ENCODE measurements at places on chromosomes 3 and 15. TPM values are rescaled to one million over a fixed set of nuclear protein-coding genes. Genes with fewer than 3 reads are reported as not detected.

DNA sequence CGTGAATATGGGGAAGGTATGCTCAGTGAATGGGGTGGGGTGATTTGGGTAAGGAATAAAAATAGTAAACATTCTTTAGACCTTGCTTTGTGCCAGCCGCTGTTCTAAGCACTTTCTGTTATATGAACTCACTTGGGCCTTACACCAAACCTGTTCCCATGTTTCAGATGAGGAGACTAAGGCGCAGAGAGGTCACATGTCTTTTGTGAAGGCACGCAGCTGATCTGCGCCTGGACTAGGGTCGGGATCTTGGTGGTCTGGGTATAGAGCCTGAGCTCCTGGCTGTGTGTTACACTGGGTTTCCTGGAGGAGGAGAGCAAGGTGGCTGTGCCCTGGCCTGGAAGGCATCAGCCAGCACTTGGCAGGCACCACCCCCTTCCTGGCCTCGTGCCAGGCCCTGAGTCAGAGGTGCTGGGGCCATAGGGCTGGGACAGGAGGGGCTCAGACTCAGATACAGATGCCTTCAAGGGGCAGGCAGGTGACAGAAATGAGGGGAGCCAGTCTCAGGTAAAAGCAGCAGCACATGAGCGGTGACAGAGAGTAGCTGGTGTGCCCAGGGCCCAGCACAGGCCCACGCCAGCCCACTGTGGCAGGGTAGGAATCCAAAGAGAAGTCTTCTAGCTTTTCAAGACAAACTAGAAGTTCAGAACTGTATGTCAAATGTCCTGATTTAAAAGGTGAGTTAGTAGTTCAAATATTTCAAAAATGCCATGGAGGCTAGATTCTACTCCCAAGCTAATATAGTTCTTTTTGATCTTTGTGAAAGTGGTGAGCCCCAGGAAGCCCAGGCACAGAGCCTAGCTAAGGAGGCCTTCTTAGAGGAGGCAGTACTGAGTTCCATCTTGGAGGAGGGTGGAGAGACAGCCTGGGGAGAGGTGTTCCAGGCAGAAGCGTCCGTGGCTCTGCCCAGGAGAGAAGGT, 83.1 kb downstream of the DNAJB8 start:
- DNase-seq: no peak

DNA sequence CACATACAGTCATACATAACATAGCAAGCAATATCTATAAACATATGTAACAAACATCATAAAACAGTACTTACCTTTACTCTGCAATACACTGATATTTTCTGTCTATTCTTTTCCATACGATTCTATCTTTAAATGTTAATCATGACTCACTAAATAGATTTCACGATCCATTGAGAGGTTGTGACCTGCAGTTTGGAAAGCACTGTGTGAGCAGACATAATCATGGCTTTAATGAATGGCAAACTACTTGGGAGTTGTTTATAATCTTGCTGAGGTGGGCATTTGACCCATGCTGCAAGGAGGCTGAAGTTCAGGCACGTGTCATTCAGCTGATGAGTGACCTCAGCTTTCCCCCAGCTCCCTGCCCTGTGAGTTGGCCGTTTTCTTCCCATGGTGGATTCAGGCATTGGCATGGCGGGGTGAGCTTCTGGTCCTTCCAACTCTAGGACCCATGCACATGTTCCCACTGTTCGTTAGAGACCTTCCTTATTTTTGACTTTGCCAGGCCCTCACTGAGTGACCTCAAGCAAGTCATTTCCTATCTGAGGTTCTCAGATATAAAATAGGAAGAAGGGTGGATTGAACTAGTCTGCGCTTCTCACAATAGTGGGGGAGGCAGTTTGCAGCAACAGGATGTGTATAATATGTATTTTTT, 41.7 kb downstream of the PAQR5 start:
- DNase-seq: no peak

DNA sequence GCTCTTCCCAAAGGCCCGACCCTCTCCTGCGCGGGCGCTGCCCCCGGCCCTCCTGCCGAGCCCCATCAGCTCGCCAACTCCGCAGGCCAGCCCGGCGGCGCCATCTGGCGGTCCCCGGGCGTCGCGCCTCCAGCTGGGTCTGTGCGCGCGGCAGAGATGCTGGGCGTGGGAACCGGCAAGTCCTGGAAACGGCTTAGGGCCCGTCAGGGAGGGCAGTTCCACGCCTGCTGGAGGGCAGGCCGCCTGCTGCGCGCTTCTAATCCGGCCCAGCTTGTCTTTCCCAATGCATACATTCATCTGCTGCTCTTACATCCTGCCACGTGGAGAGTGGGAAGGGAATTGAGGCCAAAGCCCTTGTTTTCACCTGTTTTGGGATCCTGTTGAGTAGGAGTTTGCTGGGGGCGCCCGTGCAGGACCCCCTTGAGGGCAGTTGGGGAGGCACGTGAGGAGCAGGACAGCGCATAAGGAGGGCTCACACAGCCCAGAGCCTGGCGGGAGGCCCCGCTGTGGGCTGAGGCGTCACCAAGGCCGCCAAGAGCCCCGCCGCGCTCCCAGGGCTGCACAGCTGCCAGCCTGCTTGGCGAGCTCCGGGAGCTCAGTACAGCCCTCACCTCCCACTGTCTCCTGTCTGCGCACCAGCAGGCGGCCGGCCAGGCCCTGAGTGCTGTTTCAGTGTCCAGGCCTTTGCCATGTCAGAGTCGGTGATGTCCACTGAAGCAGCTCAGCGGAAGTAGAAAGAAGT, 165.6 kb downstream of the NSMCE3 start:
- peak; percentile 29 for DNase-seq

The RPS17 gene
- 3,051 TPM for polyA plus RNA-seq

Data from forelimb muscle (tissue), 1 donor.